Femur (tissue), 1 donor: ENCODE measurements at places on chromosomes 16 and 17.
A peak's percentile ranks its signal among the peaks of the same experiment; 100 is the strongest.

GRCh38 chr17:15087946-15088345, 177.2 kb downstream of the PMP22 start:
- peak; percentile 21 for DNase-seq

GRCh38 chr17:57084802-57085447, at the start of gene AKAP1:
Gene AKAP1, plus strand, starts transcription at chr17:57085246. Its CDS starts 20,219 bp downstream, at chr17:57105465.
- peak; percentile 97 for DNase-seq

GRCh38 chr17:12877953-12878669, 88.8 kb downstream of the ARHGAP44 start:
- no peak for DNase-seq

GRCh38 chr16:77877712-77878347, 89.5 kb downstream of the VAT1L start:
- DNase-seq = no peak

DNA sequence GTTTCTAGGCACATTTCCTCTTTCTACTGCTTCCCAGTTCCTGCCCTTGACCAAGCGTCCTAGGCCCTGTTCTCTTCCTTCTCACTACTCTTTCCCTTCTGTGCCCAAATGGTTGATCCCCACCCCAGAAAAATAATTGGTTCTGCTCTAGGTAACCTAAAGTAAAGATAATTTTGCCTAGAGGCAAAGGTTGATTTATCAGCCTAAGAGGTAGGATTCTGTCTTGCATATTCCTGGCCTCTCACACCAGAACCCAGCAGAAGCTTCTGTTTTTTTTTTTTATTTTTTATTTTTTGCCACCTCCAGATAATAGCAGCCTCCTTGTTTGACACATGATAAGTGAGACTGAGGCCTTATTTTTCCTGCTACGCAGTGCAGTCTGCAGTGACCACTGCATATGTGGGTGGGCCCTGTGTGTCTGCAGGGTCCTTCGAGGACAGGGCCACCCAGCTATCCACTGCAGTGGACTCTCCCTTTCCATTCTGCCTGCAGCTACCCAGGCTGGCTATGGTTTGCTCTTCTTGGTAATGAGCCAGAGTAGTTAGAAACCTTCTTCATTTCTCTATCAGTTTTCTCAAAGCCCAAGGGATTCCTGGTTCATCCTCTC, 701 bp downstream of the PIPOX start:
- no peak for DNase-seq
